IPS DF 6.9 (cell line): ENCODE measurements at places on chromosomes 3 and 15.

- no peak for DNase-seq
Observed at GRCh38 chr15:98609144-98609852, 39.0 kb upstream of the IGF1R start.

DNA sequence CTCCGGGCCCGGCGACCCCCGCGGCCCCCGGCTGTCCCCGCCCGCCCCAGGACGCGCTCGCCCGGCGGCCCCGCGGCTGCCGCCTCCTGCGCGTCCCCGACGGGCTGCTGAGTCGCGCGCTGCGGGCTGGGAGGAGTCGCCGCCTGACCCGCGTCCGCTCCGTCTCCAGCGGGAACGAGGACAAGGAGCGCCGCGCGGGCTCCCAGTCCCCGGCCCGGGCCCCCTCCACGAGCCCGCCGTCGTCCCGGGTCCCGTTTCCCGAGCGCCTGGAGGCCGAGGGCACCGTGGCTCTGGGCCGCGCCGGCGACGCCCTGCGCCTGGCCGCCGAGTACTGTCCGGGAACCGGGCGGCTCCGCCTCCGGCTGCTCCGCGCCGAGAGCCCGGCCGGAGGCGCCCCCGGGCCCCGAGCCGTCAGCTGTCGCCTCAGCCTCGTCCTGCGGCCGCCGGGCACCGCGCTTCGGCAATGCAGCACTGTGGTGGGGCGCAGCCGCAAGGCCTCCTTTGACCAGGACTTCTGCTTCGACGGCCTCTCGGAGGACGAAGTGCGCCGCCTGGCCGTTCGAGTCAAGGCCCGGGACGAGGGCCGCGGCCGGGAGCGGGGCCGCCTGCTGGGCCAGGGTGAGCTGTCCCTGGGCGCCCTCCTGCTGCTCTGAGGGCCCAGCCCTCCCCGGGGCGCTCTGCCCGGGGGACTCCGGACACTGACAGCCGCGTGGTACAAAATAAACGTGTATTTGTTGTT, 1.5 kb downstream of the C2CD4A start:
- DNase-seq: no peak

- DNase-seq: no peak
Observed at GRCh38 chr15:90174140-90174875, 26.8 kb upstream of the SEMA4B start.

DNA sequence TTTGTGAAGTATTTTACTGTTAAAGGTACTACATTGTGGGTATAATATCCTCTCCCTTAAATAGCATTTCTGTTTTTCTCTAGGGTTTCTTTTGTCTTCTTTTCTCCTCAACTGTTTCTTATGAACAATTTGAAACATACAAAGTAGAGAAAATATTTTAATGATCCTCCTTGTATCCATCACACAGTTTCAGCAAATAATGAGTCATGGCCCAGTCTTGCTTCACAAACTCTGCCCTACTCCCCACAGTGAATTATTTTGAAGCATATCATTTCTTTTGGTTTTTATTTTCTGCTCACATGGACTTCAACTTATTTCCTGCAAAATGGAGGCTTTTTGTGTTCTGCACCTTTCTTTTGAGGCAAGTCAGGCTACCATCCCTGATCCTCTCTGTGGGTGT, 6.1 kb upstream of the SCAANT1 start:
- DNase-seq: no peak

DNA sequence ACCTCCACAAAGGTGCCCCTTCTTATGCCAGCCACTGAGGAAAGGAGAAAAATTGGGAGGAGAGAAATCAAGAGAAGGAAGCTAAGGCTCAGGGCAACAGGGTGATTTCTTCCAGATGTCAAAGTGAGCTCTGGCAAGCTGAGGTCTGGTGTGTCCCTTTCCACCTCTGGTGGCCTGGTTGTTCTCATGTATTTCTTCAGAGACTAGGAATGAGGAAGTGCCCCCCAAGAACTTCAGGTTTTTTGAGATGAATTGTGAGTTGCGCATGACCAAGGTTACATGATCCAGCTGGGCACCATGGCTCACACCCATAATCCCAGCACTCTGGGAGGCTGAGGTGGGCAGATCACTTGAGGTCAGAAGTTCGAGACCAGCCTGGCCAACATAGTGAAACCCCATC, 5.6 kb downstream of the RAB6B start:
- no peak for DNase-seq

- no peak for DNase-seq
Observed at GRCh38 chr15:52803467-52804306, 13.6 kb upstream of the ONECUT1 start.

DNA sequence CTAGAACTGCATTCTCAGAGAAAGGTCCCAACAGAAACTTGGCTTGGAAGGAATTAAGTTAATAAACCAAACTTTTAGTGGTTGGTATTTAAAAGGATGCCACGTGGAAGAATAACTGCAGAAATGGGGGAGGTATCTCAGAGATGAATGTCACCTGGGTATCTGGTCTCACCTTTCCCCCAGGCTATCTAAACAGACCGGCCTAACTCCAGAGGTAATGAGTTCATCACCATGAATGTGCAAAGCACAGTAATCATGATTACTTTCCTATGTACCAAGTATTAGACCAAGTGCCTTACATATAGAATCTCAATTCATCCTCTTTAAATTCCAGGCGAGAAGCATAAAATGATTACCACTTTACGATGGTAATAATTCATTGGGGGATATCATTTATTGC, 80.8 kb downstream of the FBN1 start:
- DNase-seq: no peak

- DNase-seq: no peak
Observed at GRCh38 chr3:71582036-71582611, 1.4 kb downstream of the FOXP1 start.

- no peak for DNase-seq
Observed at GRCh38 chr15:89761929-89762328, 10.9 kb upstream of the MESP1 start.

GRCh38 chr3:44952689-44953088, 23.3 kb downstream of the ZDHHC3 start:
- DNase-seq: no peak

DNA sequence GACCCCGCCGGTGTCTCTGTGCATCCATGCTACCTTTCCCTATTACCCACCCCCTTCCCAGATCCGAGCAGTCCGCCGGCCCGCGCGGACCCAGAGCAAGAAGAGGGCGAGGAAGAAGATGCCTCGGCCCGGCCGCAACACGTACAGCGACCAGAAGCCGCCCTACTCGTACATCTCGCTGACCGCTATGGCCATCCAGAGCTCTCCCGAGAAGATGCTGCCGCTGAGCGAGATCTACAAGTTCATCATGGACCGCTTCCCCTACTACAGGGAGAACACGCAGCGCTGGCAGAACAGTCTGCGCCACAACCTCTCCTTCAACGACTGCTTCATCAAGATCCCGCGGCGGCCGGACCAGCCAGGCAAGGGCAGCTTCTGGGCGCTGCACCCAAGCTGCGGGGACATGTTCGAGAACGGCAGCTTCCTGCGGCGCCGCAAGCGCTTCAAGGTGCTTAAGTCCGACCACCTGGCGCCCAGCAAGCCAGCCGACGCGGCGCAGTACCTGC, 788 bp downstream of the FOXB1 start:
- DNase-seq: no peak

- no peak for DNase-seq
Observed at GRCh38 chr15:50753463-50753862, 12.0 kb downstream of the SPPL2A start.

GRCh38 chr15:80773792-80774352, 5.3 kb upstream of the CEMIP start:
- DNase-seq: no peak

GRCh38 chr15:64938192-64938591, 26.5 kb downstream of the ANKDD1A start:
- DNase-seq: no peak

- no peak for DNase-seq
Observed at GRCh38 chr3:139811331-139811730, 123.7 kb upstream of the CLSTN2 start.

DNA sequence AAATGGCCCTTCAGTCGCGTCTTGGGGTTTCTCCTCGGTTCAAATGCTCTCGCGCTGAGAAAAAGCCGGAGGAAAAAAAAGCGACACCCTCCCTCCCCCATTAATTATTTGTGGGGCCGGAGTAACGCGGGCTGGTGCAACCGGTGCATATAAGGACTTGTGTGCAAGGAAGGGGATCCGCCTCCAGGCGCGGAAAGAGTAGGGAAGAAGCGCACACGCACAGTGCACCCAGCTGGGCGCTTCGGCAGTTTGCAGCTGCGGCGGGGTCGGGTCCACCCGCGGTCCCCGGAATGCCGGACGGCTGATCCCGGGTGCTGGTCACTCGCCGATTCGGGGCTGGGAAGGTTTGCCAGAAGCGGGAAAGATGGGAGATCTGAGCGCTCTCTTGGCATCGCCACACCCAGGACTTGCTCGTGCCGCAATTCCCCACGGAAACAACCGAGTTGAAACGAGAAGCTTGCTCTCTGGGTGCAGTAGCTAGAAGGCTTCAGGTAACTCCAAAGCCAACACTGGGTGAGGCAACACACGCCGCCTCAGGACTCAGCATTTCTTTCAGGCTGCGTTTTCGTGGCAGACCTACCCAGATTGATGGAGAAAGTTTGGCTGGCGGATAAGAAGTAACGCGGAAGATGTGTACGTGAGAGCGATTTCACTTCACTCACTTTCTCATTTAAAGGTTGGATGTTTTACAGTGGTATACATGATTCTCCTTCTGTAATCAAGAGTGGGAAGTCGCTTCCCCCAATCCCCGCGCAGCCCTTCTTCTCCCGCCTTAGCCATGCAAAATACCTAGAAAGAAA, 720 bp upstream of the TNIK start:
- DNase-seq: no peak

- peak; percentile 70 for DNase-seq
Observed at GRCh38 chr3:124688581-124689454, 41.4 kb upstream of the UMPS start.

DNA sequence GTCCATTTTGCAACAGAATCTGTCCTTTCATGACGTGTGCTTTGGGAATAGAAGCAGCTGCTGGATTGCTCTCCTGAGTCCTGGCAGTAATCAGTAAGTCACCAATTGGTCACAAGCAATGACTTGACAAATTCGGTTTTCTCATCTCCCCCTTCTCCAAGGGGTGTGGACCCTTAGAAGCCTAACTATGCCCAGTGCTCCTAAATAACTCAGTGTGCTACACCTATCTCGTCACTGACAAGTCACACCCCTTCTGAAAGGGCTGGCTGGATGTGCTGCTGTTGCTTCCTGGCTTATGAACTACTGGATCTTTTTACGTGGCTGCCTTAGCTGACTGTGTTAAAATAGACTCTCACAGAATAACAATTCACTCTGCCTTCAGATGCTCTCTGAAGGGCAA, 1351.5 kb downstream of the ZPLD1 start:
- no peak for DNase-seq

- no peak for DNase-seq
Observed at GRCh38 chr15:70430069-70430468, 332.4 kb upstream of the TLE3 start.

- no peak for DNase-seq
Observed at GRCh38 chr15:92617549-92618520, 37.7 kb downstream of the FAM174B start.

DNA sequence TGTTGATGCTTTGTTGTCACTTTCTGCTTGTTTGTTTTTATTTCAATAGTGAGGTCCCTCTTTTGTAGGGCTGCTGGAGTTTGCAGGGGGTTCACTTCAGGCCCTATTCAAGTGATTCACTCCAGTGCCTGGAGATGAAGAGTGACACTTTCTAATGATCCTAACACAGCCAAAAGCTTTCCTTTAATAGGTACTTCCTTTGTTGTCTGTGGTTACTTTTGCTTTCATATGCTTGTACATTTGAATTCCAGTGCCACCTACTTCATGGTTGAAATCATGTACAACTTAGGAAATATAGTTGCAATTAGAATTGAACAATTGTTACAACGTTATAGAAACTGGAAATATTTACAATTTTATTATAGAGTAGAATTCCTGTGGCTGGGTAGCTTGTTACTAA, 466.8 kb upstream of the EPHA3 start:
- DNase-seq: no peak

- DNase-seq: no peak
Observed at GRCh38 chr3:146187334-146187950, 26.5 kb upstream of the PLOD2 start.

GRCh38 chr3:153626158-153626557, 464.1 kb downstream of the RAP2B start:
- DNase-seq: no peak

- no peak for DNase-seq
Observed at GRCh38 chr15:76982756-76983155, 12.2 kb upstream of the PSTPIP1 start.
